Activated CD4-positive, alpha-beta T cell treated with anti-CD3 and anti-CD28 coated beads, Interleukin-2, amount 50 U/mL, for 1 hour (primary cell): ENCODE measurements at places on chromosomes 1 and 21.

DNA sequence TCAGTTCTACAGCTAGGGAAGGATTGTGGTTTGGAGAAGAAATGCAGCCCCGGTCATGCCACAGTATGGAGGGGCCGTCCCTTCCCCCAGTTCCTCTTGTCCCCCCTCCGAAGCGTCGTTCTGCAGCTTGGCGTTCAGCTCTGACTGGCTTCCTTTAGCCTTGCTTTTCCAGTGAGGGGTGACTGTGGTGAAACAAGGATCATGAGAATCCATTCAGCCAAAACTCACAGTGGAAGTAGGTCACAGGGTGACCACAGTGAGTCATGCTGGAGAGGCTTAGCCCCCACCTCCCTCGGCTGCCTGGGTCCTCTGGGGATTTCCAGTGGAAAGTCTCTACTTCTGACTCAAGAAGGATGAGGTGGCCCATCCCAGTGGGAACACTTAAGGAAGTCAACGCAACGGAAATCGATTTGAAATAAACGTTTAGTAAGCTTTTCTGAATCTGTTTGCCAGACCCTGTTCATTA, 37.3 kb upstream of the COL6A2 start:
- no peak for DNase-seq

- no peak for DNase-seq
Measured at GRCh38 chr1:84078842-84079202, 65.2 kb upstream of the PRKACB start.

- DNase-seq: no peak
Measured at GRCh38 chr1:87916965-87917364, 588.3 kb downstream of the LMO4 start.

DNA sequence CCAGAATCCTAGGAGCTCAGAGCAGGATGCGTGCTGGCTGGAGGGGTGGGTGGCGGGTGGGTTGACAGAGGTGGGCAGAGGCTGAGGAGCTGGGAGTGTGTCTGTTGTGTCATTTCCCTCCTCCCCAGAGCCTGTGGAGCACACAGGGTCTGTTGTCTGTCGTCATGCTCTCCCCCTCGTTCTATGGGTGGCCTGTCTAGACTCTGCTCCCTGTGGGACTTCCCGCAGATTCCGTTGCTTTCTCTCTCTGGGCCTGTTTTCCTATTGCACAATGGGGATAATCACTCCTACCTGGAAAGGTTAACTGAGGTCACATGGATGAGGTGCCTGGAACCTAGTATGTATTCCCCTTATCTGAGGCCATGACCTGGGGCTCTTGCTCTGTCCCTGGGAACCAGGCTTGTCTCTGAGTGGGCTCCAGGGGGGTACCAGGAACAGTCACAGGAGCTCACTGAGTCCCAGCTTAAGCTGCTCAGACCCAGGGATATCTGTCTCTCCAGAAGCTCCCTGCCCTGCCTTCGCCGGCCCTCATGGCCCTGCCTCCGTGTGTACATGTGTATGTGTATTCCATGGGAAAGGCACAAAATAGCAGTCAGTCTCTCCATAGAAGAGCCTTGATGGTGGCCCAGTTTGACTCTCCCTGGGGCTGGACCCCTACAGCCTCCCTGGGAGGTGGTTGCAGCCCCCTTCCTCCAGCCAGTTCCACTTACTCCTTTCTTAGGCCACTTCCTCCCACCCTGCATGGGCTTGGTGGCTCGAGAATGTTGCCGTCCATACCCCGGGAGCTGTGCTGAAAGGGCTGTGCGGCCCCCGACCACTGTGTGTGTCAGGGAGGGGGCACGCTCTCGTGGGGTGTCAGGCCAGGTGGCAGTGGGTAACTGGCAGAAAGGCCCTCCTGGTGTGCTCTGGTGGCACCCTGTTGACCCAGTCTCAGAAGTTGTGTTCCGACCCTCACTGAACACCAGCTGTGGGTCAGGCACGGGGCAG, 17.9 kb downstream of the PTPRF start:
- DNase-seq: no peak

- no peak for DNase-seq
Measured at GRCh38 chr21:35783721-35784120, 276.6 kb downstream of the SETD4 start.

DNA sequence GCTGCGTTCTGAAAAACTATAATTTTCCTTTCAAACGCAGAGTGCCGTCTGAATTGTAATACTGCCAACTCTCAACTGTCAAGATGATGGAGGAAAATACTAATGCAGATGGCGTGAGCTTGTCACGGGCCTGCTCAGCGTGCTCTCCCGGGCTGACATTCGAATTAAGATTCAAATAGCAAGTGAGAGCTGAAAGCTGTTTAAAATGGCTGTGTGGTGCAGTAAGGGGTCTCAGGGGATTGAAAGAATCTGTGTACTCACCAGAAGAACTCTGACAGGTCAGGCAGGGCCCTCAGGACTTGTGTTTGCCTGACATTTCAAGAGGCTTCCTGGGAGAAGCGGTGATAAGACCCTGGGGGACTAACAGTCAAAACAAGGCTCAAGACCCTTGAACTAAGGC, 33.1 kb downstream of the ZMYND12 start:
- no peak for DNase-seq

DNA sequence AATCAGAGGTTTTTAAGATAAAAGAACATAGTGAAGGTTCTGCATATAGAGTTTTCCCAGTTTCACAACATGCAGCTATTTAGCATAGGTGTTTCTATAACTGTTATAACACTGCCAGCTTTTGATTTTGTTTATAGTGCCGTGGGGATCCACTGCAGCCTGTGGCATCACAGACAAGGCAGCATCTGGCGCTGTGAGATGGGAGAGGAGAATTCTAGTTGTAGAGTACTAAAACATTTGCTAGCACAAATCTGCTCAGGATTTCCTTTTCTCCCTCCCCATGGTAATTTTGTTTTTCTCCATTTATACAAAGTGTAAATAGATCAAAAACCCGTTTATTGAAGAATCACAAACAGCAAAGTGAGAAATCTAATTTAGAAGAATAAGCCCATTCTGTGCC, 482.8 kb upstream of the NCAM2 start:
- no peak for DNase-seq

DNA sequence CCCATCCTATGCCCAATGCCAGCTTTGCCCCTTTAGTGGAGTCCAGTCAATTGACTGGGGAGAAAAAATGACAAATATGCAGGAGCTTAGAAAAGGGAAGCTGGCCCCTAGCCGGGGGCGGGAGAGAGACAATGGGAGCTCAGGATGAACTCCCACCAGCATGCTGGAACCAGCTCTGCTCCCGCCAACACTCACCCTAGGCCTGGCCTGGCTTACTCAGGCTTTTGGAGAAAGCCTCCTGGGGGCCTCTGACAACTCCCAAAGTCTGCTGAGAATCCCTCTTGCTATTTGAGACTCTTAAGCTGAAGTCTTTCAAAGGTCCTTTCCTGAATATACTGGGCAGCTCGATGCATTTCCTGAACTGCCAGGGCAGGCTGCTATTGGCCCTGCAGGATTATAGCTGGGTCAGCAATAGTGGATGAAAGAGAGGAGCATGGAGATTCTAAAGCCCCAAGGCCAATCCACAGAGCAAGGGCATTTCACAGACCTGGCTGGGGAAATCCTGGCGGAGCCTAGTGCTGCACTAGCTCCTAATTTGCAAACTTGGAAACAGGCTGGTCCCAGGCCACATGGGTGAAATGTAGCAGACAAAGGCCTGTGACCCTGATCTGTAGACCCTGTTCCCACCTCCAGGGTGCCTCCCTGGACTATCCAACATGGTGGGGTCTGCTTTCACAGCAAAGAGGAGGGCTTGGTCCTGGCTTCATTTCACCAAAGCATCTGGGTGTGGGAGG, 35.7 kb upstream of the CLSTN1 start:
- DNase-seq: no peak

DNA sequence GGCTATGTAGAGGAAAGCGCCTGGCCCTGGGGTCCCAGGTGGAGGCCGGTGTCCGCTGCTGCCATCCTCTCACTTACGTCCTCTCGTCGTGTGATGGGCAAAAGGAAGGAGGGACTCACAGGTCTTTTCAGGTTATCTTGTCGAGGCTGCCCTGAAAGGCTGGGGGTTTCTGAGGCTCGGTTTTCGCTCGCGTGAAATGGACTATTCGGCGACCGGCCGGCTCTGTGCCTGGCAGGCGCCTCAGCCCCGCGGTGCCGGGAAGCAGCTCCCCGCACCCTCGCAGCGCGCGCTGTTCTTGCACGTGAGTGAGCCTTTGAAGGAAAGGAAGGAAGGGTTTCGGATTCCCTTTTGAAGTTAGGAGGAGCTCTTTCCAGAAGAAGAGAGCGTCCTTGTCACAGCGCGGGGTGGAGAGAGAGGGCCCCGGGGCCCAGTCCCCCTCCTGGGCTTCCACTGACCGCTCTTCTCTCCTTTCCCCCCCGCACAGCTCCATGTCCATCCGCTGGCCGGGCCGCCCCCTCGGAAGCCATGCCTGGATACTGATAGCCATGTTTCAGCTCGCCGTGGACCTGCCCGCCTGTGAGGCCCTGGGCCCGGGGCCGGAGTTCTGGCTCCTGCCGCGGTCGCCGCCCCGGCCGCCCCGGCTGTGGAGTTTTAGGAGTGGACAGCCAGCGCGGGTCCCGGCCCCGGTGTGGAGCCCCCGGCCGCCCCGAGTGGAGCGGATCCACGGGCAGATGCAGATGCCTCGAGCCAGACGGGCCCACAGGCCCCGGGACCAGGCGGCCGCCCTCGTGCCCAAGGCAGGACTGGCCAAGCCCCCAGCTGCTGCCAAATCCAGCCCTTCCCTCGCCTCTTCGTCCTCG, 57.2 kb downstream of the AJAP1 start:
- DNase-seq: no peak

DNA sequence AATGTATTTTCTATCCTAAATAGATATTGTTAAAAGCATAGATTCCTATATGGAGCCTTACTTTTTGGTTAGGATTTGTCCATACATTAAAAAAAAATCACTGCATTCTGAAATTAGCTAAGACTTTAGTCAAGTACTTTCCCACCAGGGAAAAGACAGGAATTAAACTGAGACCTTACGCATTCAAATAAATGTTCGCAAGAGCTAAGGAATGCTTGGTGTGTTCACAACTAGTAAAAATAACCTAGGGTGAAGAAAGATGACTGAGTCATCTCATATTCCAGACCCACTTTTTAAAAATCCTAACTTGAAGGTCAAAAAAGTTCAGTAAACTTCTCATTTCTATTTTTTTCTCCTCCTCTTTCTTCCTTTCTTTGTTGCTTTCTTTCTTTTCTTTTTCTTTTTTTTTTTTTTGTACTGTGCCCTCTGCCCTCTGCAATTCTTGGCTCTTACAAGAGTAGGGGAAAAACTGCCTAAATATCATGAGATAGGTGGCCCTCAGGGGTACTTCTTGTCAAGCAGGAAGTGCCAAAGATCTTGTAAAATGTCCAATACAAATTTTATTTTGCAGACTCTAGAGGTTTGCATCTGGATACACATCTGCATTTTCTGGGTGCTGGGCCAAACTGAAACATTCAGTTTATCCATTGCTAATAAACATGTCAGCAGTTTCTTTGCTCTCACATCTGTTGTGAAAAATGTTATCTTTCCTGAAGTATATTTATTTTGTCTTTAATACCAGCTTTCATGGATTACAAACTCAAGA, 121.4 kb upstream of the GORAB start:
- no peak for DNase-seq

DNA sequence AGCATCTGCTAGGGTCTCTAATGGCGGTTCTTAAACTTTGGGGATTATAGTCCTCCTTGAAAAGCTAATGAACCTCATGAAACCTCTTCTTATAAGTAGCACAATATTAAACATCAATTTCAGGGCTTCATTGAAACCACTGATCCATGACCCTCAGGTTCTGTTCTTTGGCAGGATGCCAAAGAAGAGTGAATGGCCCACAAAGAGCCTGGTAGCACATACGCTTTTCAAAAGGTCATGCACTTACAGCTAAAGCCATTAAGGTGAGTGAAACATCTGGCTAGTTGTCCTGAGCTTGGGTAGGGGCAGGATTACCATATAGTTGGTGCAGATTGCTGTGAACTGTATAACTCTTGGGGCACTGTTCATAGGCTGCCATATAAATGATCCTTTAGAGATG, 42.3 kb downstream of the MDM4 start:
- no peak for DNase-seq

DNA sequence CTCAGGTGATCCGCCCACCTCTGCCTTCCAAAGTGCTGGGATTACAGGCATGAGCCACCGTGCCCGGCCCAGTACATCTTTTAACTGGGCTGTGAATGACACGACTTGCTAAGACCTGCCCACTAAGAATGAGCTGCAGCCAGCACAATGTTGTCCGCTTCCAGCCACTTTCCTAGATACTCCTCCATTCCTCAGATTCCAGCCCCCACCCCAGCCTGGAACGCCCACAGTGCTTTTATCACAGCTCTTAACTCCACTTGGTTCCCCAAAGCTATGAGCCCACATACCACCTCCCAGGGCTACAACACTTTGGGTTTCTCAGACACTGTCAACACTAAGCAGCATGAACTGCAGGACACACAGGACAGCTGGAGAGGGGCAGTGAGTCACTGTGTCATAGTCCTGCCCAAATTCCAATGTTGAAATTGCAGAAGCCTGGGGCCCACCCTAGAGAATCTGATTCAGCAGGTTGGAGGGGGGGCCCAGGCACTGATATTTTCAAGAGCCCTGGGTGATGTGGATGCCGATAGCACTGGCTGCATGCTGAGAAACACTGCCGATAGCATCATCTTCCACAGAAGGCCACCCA, 58.0 kb downstream of the ACBD3 start:
- no peak for DNase-seq

- DNase-seq: no peak
Measured at GRCh38 chr1:910311-910880, 13.3 kb upstream of the SAMD11 start.
